ENCODE measurements at places on chromosomes 3 and 15. TPM values are rescaled to one million over a fixed set of nuclear protein-coding genes. Genes with fewer than 3 reads are reported as not detected.

Gene C2CD4A
- not detected for total RNA-seq

GRCh38 chr3:187130346-187131066 lies 8.8 kb downstream of the RPL39L start:
- no peak overlapping the region for H3K4me3 ChIP-seq
- no peak for DNase-seq
- no peaks in the 10 kb centered on the region for H3K36me3 ChIP-seq

DNA sequence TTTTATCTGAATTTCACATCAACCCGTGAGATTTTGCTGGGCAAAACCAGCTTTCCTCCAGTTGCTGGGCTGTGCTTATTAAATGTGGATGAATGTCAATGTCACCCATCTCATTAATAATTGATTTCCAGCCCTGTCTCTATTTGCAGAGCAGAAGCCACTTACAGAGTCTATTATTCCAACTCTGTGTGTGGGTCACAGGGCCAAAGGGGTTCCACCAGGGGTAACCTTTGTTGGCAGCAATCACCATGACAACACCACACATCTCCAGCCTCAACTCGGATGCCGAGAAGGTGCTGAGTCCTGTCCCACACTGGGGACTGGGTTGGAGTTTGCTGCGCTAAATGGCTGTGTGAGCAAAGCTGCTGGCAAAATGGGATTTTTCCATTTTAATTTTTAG lies 51.1 kb upstream of the WNT5A start:
- no peak overlapping the region for H3K4me3 ChIP-seq
- no peaks in the 10 kb centered on the region for H3K36me3 ChIP-seq
- peak; percentile 66 for DNase-seq
- H3K27ac ChIP-seq = no peak overlapping the region
- H3K27me3 ChIP-seq = no peaks in the 10 kb centered on the region

DNA sequence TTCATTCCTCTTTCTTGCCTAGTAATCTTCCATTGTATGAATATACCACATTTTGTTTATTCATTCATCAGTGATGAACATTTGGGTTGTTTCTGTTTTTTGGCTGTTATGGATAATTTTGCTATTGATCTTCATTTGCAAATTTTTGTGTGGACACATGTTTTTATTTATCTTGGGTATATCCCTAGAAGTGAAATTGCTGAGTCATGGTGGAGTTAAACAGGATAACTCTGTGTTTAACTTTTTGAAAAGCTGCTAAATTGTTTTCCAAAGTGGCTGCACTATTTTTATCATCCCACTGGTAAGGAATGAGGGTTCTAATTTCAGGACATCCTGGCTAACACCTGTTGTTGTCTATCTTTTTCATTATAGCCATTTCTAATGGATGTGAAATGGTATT lies 74.6 kb upstream of the ARL6 start:
- no peaks in the 10 kb centered on the region for H3K36me3 ChIP-seq
- H3K27me3 ChIP-seq = no peaks in the 10 kb centered on the region
- H3K4me1 ChIP-seq = no peaks in the 10 kb centered on the region
- H3K27ac ChIP-seq = no peak overlapping the region

DNA sequence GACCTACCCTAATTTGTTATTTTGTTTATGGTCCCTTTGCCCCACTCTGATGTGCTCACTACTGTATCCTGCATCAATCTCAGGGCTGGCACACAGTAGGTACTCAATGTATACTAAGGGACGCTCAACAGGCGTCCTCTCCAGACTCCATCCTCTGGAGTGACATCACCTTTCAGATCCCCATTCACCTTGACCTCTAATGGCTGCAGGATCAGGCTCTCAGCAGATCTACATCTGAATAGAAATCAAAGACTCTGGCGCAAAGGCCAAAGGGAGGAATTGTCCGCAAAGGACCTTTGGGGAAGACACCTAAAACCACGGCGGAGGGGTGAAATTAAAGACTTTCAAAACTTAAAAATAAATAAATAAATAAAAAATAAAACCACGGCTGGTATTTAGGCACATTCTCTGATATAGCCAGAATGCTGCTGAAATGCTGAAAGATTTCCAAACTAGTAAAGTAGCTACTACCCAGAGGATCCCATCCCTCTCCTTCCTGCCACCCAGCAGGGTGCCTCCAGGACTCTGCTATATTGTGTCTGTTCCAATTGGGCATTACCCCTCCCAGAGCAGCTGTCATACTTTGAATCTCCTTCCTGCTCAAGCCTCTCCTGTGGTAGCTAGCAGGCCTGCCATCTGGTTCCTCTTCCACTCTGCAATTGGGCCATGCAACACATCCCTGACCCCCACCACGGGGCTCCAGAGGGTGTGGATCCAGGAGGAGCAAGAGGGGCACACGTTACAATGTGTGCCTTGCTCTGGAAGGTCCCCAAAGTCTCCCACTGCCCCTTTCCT lies 6.1 kb downstream of the SHF start:
- H3K36me3 ChIP-seq = no peaks in the 10 kb centered on the region
- H3K4me1 ChIP-seq = peaks cover 42% of the 10 kb centered on the region
- no peak overlapping the region for H3K4me3 ChIP-seq
- DNase-seq = no peak
- no peaks in the 10 kb centered on the region for H3K27me3 ChIP-seq

Gene ROBO2
- total RNA-seq = 12.3 TPM

Gene CLPX
- total RNA-seq = 72.6 TPM

DNA sequence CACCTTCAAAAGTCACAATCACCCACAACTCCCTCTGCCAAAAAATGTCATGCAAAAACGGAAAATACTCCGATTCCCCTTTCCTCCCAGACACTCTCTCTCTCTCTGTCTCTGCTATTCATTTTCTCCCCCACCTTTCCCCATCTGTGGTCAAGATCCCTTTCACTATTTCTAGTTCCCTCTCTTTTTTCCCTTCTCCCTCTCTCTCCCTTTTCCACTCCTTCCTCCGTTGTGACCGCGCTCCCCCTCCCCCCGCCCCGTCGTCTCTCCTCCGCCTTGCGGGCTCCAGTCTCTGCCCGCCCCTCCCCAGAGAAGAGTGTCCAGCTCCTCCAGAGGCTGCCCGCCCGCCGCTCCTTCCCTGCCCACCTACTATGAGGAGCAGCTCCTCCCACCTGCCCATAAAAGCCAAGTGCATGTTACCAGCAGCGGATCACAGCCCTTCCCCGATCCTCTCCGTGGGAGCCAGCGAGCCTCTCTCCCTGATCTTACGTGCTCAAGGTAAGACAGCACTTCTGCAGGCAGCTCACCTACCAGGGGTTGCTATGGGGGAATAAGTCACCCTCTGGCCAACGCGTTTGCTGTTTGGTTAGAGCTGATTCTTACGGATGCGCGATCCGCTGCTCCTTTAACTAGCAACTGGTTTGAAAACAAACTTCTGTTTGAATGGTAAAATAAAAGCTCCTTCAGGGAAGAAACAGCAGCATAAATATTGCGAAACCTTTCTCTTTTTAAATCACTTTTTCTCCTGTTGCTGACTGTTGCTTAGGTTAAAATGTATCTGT lies at the start of gene COL8A1:
TSS of gene COL8A1 (plus strand) at position 428 of the 782 bp plus-strand sequence. CDS start 152,089 bp downstream, outside the sequence.
- H3K4me3 ChIP-seq = peak within 1 kb of the TSS; percentile 50
- no peaks in the 10 kb centered on the region for H3K36me3 ChIP-seq
- peaks cover 4% of the 10 kb centered on the region for H3K4me1 ChIP-seq

GRCh38 chr3:112531358-112531781 lies 30.4 kb downstream of the ATG3 start:
- H3K36me3 ChIP-seq = no peaks in the 10 kb centered on the region
- no peak overlapping the region for H3K27ac ChIP-seq
- no peaks in the 10 kb centered on the region for H3K27me3 ChIP-seq
- no peaks in the 10 kb centered on the region for H3K4me1 ChIP-seq
- no peak overlapping the region for H3K4me3 ChIP-seq

- H3K36me3 ChIP-seq = no peaks in the 10 kb centered on the region
- no peaks in the 10 kb centered on the region for H3K27me3 ChIP-seq
- H3K4me1 ChIP-seq = no peaks in the 10 kb centered on the region
- no peak overlapping the region for H3K27ac ChIP-seq
- no peak overlapping the region for H3K4me3 ChIP-seq
- no peak for DNase-seq
Measured at GRCh38 chr3:8729479-8729878, 4.1 kb upstream of the CAV3 start.

Data from neural progenitor cell (in vitro differentiated cells).